ENCODE measurements at places on chromosomes 11 and 22. TPM values are rescaled to one million over a fixed set of nuclear protein-coding genes. Genes with fewer than 3 reads are reported as not detected.

DNA sequence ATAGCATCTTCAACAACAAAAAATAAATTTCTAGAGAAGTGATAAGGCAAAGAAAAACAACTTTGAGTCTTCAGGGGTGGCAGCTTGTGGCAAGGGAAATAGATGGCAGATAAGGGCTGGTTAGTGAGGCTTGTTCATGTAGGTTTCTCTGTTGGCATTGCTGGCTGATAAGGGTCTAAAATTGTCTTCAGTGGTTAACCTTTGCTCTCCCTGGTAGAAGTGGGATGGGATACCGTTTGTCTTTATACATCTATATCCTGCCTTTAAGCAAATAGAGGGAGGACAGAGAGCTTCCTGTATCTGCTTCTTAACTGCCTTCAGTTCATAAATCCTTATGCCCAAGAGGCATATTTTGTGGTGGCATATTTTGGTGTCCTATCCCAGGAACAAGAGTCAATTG, 57.1 kb downstream of the TRAF6 start:
- no peak for DNase-seq

DNA sequence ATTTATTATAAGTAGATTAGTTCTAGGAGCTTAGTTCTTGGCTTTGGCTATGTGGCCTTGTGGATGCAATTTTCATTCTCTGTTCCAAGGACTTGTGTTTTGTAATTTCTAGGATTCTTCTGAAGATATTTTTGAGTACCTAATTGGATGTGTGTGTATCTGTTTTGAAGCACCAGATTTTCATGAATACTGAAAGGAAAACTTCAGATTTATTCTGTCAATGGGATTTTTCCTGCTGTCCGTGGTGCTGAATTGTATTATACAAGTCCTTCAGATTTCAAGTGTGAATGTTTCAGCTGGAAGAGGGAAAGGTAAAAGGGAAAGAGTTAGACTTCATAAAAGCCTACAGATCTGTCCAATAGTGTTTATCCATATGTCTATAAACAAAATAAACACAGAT, 18.2 kb upstream of the SYN3 start:
- DNase-seq, result no peak

DNA sequence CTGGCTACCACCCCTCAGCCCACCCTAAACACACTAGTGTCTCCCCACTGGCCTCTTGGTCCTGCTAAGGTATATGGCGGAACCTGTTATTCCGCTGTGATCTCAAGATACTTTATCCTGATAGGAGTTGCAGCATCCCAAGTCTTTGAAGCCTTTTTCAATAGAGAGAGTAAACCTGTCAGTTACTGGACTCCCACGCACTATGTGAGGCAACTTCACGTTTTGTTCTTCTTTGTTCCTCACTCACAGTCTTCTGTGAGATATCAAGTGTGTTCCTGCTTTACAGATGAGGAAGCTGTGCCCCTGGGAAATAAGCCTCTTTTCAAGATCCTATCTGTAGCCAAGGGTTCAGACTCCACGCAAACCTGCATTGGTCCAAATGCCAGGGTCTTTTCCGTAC, 127.8 kb downstream of the MYO18B start:
- DNase-seq, result no peak

- DNase-seq, result no peak
Measured at GRCh38 chr22:46308283-46308988, 11.8 kb downstream of the GTSE1 start.

GRCh38 chr22:32623943-32624342, 149.3 kb downstream of the FBXO7 start:
- DNase-seq, result peak; percentile 95

DNA sequence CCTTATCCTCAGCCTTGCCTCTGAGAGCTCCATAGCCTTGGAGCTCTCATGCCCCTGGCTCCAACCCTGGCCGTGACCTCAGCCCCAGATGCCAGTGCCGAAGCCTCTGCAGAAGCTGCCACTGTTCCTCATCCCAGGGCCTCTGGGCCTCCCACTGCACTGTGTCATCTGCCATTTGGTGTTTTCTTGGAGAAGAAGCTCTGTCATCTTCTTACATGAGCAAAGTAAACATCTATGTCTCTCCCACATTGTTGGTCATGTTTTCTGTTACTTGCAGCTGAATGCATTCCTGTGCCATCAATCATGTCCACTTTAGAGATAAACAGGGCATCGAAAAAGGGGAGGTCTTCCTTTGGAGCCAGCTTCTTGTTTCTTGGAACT, 45.0 kb upstream of the FTH1 start:
- no peak for DNase-seq

- no peak for DNase-seq
Measured at GRCh38 chr11:61896665-61897386, 5.5 kb upstream of the FADS3 start.

- no peak for DNase-seq
Measured at GRCh38 chr11:75766443-75767227, 1.9 kb upstream of the DGAT2 start.

GRCh38 chr11:60482361-60482760, 10.2 kb upstream of the MS4A12 start:
- DNase-seq, result no peak

DNA sequence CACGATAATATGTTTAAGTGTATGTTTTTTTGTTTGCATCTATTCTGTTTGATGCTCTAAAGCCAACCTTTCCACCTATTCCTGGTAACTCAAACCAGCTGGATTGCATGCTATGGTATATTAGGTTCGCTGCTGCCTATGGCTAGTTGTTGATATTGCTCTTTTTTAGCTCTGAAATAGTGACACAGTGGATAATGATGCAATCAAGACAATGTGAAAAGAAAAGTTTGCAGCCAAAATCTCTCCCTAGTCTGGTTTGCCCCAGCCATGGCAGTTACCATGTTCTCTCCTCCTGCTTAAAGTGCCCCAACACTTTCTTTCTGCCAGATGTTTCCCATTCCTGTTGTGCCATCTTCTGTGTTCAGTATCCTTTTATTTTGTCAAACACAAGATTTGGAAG, 269.7 kb downstream of the DYNC2H1 start:
- no peak for DNase-seq

DNA sequence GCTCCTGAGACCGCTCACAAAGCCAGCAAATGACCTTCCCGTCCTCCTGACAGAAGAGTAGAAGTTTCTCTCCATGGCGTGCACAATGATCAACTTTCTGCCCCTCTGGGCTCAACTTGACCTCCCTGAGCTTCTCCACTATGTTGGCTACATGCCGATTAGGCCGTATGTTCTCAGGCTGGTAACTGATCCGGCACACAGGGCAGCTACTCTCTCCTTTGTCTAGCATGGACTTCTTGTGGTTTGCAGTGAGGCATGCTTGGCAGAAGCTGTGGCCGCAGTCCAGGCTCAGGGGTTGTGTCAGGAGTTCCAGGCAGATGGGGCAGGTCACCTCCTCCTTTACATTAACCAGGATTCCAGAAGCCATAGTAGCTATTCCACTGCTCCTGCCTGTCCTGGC, 5.1 kb downstream of the TRIM5 start:
- DNase-seq, result no peak

DNA sequence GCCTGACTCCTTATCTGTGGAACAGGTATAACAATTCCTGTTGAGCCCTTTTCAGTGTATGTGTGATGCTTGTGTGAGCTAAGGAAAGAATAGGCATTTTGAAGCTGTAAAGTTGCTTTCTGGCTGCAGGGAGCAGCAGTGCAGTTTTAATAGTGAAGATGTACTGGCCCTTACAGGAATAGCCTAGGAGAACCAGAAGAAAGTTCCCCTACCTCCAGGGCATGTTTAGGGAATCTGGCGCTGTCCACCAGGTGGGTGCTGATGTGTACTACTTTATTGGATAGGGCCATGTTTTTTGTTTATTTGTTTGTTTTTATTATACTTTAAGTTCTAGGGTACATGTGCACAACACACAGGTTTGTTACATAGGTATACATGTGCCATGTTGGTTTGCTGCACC, 11.5 kb downstream of the BMAL1 start:
- DNase-seq, result no peak

DNA sequence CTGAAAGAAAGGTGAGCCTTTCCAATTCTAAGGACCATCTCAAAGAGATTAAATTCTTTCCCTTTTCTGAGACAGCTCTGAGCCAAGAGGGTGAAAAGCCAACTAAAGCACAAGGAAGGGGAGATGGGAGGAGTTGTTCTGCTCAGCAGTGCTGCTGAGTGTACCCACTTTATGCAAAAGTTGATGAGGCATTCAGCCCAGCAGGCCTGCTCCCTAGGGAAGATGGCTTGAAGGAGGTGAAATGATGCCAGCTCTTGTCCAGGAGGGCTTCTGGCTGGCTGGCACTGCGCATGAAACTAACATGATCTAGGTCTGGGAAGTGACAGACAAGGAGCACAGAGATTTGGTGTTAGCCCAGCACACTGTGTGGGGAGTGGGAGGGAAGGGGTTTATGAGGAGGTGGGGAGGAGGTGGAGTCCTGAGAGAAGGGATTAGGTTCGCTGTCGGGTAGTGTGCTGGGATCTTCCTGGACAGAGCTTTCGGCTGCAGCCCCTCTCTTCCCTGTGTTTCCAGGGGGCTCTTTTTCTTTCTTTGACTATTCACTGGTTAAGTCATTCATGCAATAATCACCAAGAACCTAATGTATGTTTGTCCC, 225.5 kb upstream of the NARS2 start:
- no peak for DNase-seq

PNPLA5 gene
- not detected for total RNA-seq

FUT4 gene
- total RNA-seq, result 6.6 TPM

OR52E4 gene
- total RNA-seq, result not detected

Data from esophagus muscularis mucosa (tissue), 4 donors.